Breast epithelium (tissue), 4 donors: ENCODE measurements at places on chromosomes 2 and 18. TPM values are rescaled to one million over a fixed set of nuclear protein-coding genes. Genes with fewer than 3 reads are reported as not detected.

The ARHGAP28 gene
- total RNA-seq, result 13.0 TPM

The CD8A gene
- 0.96 TPM for total RNA-seq

The DLGAP1 gene
- 5.2 TPM for total RNA-seq

The WDR43 gene
- total RNA-seq, result 55.1 TPM

The DLX2 gene
- total RNA-seq, result 0.44 TPM

The SPATA3 gene
- not detected for total RNA-seq

The TEKT4 gene
- total RNA-seq, result not detected

The C2orf78 gene
- total RNA-seq, result not detected

DNA sequence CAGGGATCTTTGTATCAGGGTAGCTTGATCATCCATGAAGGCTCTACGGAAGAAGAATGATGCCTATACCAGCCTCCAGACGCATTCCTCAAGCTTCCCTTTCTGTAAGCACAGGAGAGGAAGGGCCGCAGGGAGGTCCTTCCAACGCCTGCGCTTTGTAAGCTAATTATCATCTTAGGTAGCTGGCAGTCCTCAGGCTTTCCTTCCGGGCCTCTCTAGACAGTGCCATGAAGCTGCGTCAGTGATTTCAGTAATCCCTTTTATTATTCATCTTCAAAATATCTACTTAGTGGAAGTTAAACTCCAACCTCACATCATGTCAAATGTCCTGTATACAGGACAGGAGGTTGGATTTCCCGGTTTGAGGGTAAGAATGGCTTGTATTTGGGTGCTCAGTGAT is 92.3 kb downstream of the ETAA1 start:
- DNase-seq, result no peak
- no peaks in the 10 kb centered on the region for H3K4me1 ChIP-seq
- H3K27me3 ChIP-seq, result no peaks in the 10 kb centered on the region
- no peaks in the 10 kb centered on the region for H3K36me3 ChIP-seq
- H3K4me3 ChIP-seq, result no peak overlapping the region

- no peaks in the 10 kb centered on the region for H3K27me3 ChIP-seq
- no peak overlapping the region for H3K4me3 ChIP-seq
- no peaks in the 10 kb centered on the region for H3K4me1 ChIP-seq
Observed at GRCh38 chr2:172782506-172783164, 47.0 kb downstream of the RAPGEF4 start.

DNA sequence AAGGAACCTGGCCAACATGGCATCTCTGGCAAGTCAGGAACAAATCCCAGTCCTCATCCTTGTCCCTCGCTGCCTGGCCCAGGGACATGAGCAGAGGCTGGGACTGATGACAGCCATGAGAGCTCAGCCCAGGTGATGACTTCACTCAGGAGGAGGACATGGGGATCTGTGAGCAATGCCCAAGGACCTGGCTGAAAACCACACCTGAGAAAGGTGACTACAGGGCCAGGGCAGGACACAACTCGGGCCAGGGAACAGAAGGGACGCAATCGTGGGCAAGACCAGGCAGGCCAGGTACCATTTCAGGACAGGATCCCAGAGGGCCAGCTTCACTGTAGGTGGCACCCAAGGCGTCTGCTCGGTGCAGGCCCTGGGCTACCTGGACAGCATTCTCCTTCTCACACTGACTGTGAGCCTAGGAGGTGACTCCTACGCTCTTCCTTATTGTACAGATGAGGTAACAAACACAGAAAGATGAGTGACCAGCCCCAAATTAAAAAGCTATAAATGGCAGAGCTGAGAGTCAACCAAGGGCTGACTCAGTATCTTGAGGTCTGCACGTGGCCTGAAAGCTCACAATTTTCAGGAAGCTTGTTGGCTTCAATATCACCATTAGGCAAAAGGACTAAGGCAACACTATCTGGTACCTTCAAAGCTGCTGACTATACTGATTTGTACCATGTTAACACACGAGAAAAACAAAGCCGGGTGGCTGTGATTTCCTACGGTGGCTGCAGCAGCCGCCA is 141.1 kb downstream of the EIPR1 start:
- H3K4me3 ChIP-seq, result no peak overlapping the region
- DNase-seq, result no peak
- no peak overlapping the region for H3K27ac ChIP-seq
- H3K4me1 ChIP-seq, result no peaks in the 10 kb centered on the region
- no peaks in the 10 kb centered on the region for H3K36me3 ChIP-seq

DNA sequence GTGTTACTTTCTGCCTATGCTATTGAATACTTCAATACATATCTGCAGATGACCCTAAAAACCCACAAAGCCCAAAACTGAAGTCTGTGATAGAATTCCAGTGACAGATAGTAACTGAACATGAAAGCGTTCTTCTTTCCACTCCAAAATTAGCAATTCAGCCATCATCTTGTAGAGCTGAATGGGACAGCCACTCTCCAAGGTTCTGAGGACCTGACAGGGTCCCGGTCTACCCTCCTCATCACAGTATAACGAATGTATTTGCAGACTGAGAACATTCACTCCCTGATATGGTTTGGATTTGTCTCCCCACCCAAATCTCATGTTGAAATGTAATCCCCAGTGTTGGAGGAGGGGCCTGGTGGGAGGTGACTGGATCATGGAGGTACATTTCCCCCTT is 189.5 kb downstream of the MTCL1 start:
- no peak overlapping the region for H3K4me3 ChIP-seq
- no peak overlapping the region for H3K27ac ChIP-seq
- H3K36me3 ChIP-seq, result no peaks in the 10 kb centered on the region
- H3K27me3 ChIP-seq, result no peaks in the 10 kb centered on the region
- DNase-seq, result no peak
- no peaks in the 10 kb centered on the region for H3K4me1 ChIP-seq

DNA sequence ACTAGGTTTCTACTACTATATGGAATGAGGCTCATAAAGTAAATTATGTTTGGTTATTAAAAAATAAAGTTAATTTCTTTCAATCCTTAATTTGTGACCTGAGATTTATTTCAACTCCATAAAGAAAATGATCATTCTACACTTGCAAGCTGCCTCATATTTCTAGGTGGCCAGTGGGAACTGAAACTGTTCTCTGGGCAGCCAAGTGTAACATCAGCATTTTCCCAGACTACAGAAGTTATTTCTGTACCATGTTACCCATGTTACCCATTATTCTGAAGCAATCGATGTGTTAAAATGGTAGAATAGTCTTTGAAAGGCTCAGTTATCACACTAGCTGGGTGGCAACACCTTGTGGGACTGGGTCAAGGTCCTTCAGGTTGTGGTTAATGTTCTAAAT is 139.3 kb upstream of the FBXO11 start:
- no peak overlapping the region for H3K4me3 ChIP-seq
- no peak for DNase-seq
- H3K4me1 ChIP-seq, result no peaks in the 10 kb centered on the region
- H3K27ac ChIP-seq, result no peak overlapping the region
- H3K36me3 ChIP-seq, result no peaks in the 10 kb centered on the region

GRCh38 chr2:62305421-62306176 is 109.7 kb downstream of the B3GNT2 start:
- no peak for DNase-seq
- H3K4me1 ChIP-seq, result no peaks in the 10 kb centered on the region
- H3K4me3 ChIP-seq, result no peak overlapping the region
- no peaks in the 10 kb centered on the region for H3K27me3 ChIP-seq
